ENCODE measurements at places on chromosomes 4 and X.

DNA sequence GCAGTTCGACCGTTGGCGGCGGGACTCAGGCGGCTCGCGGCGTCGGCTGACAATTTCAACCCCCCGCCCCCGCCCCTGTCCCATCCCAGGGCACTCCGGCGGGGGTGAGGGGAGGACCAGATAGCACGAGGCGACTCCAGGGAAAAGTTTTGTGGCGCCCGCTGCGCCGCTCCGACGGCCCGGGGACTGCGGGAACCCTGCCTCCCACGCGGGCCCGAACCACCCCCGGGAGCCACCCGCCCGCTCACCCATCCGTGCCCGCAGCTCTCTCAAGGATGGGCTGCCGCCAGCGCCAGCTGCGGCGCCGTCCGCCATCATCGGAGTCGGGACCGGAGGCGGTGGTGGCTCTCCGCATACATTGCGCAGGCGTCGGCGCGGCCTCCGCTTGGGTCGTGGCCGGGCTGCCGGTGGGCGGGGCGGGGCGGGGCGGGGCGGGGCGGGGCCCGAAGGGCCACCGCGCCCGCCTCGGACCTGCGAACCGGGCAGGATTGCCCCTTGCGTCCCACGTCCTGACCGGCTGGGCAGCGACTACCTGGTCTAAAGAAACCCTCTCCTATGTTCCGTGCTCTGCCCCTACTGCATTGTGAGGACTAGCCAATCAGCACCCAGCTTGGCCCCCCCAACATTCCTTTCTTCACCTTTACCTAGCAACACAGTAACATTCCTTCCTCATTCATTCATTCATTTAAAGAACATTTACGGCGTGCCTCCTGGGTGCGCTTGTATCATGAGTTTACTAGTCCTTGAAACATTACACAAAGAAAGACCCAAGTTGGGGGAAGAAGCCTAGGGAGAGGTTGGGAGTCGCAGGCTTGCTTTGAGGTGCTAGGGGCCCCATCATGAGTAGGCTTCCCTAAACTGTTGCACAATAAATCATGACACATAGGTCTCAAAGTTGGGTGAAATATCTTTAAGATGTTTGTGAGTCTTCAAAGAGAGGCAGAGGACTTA, at the start of gene MAP7D3:
Gene MAP7D3 (minus strand): TSS at position 360 of the 951 bp plus-strand sequence. CDS start 42 bp downstream, at position 318.
- DNase-seq: peak; percentile 73

- no peak for DNase-seq
These were observed 101.3 kb upstream of the MAGEB16 start for GRCh38 chrX:35696760-35697234.

GRCh38 chrX:130896802-130897501, 6.1 kb downstream of the ENOX2 start:
- no peak for DNase-seq

GRCh38 chr4:147761218-147761883, 29.5 kb downstream of the ARHGAP10 start:
- no peak for DNase-seq

GRCh38 chr4:2482693-2483092, 13.8 kb downstream of the RNF4 start:
- no peak for DNase-seq

DNA sequence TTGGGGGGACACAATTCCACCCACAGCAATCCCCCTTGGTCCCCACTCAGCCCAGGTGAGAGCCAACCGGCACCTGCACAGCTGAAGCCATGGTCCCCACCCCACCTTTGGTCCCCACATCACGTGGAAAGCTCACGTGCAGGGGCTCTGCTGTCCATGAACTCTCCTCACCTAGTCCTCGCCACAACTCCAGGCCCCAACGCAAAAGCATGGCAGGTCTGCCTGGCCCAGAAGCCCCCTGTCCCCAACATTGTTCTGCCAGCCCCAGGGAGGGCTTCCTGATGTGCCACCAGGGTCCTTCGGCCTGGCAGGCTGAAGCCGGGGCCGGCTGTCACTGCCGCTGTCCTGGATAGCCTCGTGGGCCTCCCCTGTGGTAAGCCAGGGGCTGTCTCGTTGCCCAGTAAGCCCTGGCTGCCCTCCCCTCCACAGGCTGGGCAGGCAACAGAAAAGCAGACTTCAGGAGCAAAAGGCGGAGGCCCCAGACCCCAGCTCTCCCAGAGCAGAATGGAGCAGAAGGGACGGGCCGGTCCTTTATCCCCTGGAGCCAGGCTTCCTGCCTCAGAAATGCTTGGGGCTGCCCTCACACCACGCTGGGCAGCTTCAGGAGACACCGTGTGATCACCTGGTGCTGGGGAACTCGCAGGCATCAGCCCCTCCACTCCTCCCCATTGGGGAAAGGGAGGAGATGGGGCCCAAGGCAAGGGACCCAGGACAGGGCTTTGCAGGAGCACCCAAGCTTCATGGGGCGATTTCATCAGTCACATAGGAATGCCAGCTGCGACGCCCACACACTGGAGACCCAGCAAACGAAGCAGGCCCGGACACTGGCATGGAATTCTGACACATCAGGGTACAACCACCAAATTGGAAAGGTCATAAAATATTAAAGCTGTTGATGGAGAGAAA, 103.7 kb downstream of the ADRA2C start:
- DNase-seq: peak; percentile 7

GRCh38 chr4:155795991-155796390, 37.2 kb downstream of the GUCY1B1 start:
- no peak for DNase-seq

GRCh38 chr4:142356801-142357200, 489.3 kb downstream of the INPP4B start:
- DNase-seq: no peak

DNA sequence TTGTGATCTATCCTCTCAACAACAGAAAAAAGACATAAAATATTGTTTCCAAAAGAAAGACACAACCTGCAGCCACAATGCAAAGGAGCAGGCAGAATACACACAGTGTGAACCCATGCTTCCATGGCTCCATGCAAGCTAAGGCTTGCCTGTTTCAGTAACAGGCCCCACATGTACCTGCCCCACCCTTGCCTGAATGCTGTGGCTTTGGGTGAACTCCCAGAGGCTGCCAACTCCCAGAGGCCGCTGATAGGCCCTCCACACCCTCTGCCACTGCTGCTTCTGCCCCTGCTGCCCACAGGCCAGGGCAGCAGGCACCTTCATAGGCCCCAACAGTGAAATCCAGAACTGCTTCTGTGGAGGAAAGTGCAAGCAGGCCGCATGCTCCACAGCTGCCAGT, 313.9 kb downstream of the CHIC1 start:
- no peak for DNase-seq

GRCh38 chr4:148341980-148342800, 100.0 kb downstream of the NR3C2 start:
- DNase-seq: no peak

GRCh38 chrX:28651186-28651585, 63.9 kb downstream of the IL1RAPL1 start:
- DNase-seq: no peak

- DNase-seq: no peak
These were observed 90.9 kb upstream of the BANK1 start for GRCh38 chr4:101699441-101700124.

GRCh38 chrX:6228720-6229119, at the start of gene NLGN4X:
Gene NLGN4X, minus strand, starts transcription at chrX:6228867. Its CDS starts 77,401 bp downstream, at chrX:6151466.
- DNase-seq: no peak
